Mesothelial cell of epicardium (in vitro differentiated cells): ENCODE measurements at places on chromosomes 2 and 18. TPM values are rescaled to one million over a fixed set of nuclear protein-coding genes. Genes with fewer than 3 reads are reported as not detected.

DNA sequence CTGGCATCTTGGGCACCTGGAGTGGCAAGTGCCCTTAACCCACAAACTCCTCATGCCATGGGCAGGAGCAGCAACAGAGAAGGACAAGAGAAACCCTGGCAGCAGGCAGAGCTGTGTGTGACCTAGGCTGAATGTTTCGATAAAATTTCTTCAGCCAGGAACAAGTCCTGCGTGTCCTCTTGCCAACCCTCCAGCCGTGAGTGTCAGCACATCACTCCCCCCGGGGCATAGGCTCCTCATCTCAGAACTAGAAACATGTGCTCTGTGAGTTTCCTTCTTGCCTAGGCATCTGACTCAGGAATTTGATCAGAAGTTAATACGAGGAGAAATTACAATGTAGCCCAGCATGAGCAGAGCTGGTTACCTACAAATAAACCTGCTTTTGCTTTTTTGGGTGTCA is 2.2 kb downstream of the ABCG8 start:
- H3K4me3 ChIP-seq: no peak overlapping the region
- H3K27me3 ChIP-seq: peaks cover 2% of the 10 kb centered on the region
- no peaks in the 10 kb centered on the region for H3K4me1 ChIP-seq
- no peak for DNase-seq
- H3K36me3 ChIP-seq: no peaks in the 10 kb centered on the region

RNF152 gene
- total RNA-seq: 19.0 to 28.6 TPM (median 25.7 TPM) in 3 replicates

UGT1A4 gene
- not detected in 3 replicates for total RNA-seq

GRCh38 chr2:232721882-232722281 is 24.8 kb downstream of the GIGYF2 start:
- H3K27ac ChIP-seq: no peak overlapping the region
- H3K36me3 ChIP-seq: peaks cover 43% of the 10 kb centered on the region
- DNase-seq: no peak
- no peaks in the 10 kb centered on the region for H3K27me3 ChIP-seq
- no peak overlapping the region for H3K4me3 ChIP-seq

- no peaks in the 10 kb centered on the region for H3K4me1 ChIP-seq
- no peak overlapping the region for H3K27ac ChIP-seq
- no peak overlapping the region for H3K4me3 ChIP-seq
- H3K27me3 ChIP-seq: peaks cover 1% of the 10 kb centered on the region
- no peaks in the 10 kb centered on the region for H3K36me3 ChIP-seq
Observed at GRCh38 chr2:4597400-4597799, 894.0 kb downstream of the DCDC2C start.
